Activated CD4-positive, alpha-beta T cell treated with anti-CD3 and anti-CD28 coated beads, Interleukin-2, amount 10 ng/mL, durations not matched to agents 24 days and 14 days (primary cell): ENCODE measurements at places on chromosomes 2 and 18. TPM values are rescaled to one million over a fixed set of nuclear protein-coding genes. Genes with fewer than 3 reads are reported as not detected.

DNA sequence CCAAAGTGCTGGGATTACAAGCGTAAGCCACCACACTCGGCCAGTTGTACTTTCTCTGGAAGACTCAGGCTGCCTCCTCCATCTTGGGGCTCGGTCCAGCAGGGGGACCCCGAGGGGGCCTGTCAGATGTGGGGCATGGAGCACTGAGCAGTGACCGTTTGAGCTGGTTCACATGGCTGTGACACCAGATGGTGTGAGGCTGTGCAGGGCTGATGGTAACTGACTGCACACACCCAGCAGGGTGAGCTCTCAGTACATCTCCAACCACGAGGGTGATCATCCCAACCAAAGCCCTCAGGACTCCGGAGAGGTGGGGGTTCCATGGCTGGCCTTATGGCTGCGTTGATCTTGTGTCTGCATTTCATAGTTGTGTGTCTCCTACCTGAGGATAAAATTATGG is 63.4 kb downstream of the FAM168B start:
- H3K27me3 ChIP-seq = peaks cover 28% of the 10 kb centered on the region
- no peak overlapping the region for H3K27ac ChIP-seq
- H3K4me3 ChIP-seq = no peak overlapping the region
- no peaks in the 10 kb centered on the region for H3K4me1 ChIP-seq
- no peak for DNase-seq

DNA sequence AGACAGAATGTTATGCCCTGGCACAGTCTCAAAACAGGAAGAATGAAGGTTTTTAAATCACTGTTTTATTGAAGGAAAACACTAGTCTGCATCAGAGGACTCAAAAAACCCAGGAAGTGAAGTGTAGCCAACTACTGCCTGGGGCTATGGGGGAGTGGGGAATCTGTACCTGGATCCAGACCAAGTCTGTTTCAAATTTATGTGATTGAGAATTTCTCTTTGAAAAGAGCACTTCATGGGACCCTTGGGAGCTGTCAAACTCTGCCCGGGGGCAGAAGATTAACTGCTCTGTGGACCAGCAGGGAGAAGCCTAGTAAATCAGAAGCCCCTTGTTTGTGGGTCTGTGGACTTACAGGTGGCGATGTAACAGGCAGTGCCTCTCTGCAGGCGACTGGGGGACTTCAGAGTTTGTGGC is 45.3 kb upstream of the TANC1 start:
- DNase-seq = no peak
- H3K4me1 ChIP-seq = no peaks in the 10 kb centered on the region
- H3K4me3 ChIP-seq = no peak overlapping the region
- H3K27me3 ChIP-seq = peaks cover 6% of the 10 kb centered on the region
- H3K36me3 ChIP-seq = no peaks in the 10 kb centered on the region

GPAT2 gene
- 20.4 and 22.6 TPM in 2 replicates for total RNA-seq

GRCh38 chr2:120716641-120717585 is 18.8 kb upstream of the GLI2 start:
- H3K36me3 ChIP-seq = no peaks in the 10 kb centered on the region
- DNase-seq = no peak
- peaks cover 2% of the 10 kb centered on the region for H3K4me1 ChIP-seq
- H3K27ac ChIP-seq = no peak overlapping the region
- H3K27me3 ChIP-seq = peaks cover 3% of the 10 kb centered on the region

- no peak overlapping the region for H3K27ac ChIP-seq
- peaks cover 1% of the 10 kb centered on the region for H3K36me3 ChIP-seq
- DNase-seq = no peak
- H3K4me3 ChIP-seq = no peak overlapping the region
Measured at GRCh38 chr2:23383100-23383499, 1.9 kb upstream of the KLHL29 start.
